ENCODE measurements at places on chromosomes 12 and 14. TPM values are rescaled to one million over a fixed set of nuclear protein-coding genes. Genes with fewer than 3 reads are reported as not detected.

Gene CD4
- 32.1 TPM for total RNA-seq

Gene LRRIQ1
- 2.0 TPM for total RNA-seq

Gene PLXNC1
- total RNA-seq, result 17.6 TPM

Gene ITGB7
- 5.8 TPM for total RNA-seq

Gene FAM90A1
- 0.29 TPM for total RNA-seq

Gene SMCO2
- total RNA-seq, result not detected

Gene TGFB3
- total RNA-seq, result 57.9 TPM

Gene TCL1B
- total RNA-seq, result not detected

Gene C1R
- 303 TPM for total RNA-seq

Data from mucosa of gallbladder (tissue), 1 donor.